Stimulated activated memory B cell treated with anti-CD40 and anti-IgM and Interleukin-4, amounts not matched to agents 10 μg/mL and 1 μg/mL and 100 μg/mL, for 72 hours (primary cell): ENCODE measurements at places on chromosomes 16 and 17.

- peak; percentile 90 for ATAC-seq
Measured at GRCh38 chr16:85947230-85948137, 48.5 kb downstream of the IRF8 start.

- ATAC-seq = no peak
Measured at GRCh38 chr17:83191388-83192160, 112.2 kb downstream of the METRNL start.

DNA sequence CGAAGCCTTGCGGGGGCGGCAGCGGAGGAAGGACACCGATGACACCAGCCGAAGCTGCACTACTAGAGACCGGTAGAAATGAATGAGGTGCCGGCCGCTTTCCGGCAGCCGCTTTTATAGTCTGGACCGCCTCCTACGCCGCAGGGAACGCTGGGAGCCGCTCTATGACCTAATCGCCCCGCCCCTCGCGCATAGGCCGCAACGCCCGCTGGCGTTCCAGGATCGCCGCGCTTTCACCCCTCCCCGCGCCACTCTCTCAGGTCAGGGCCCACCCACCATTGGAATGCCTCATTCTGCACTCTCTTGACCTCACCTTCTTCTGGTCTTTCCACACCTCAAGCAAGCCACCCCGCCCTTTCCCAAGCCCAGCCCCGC lies at the start of gene DDX5:
Gene DDX5, minus strand, starts transcription at position 89 of the 375 bp plus-strand sequence. CDS start 170 bp downstream, outside the sequence.
- ATAC-seq = peak; percentile 86

GRCh38 chr17:4513113-4514032 lies 14.7 kb downstream of the SPNS2 start:
- no peak for ATAC-seq

DNA sequence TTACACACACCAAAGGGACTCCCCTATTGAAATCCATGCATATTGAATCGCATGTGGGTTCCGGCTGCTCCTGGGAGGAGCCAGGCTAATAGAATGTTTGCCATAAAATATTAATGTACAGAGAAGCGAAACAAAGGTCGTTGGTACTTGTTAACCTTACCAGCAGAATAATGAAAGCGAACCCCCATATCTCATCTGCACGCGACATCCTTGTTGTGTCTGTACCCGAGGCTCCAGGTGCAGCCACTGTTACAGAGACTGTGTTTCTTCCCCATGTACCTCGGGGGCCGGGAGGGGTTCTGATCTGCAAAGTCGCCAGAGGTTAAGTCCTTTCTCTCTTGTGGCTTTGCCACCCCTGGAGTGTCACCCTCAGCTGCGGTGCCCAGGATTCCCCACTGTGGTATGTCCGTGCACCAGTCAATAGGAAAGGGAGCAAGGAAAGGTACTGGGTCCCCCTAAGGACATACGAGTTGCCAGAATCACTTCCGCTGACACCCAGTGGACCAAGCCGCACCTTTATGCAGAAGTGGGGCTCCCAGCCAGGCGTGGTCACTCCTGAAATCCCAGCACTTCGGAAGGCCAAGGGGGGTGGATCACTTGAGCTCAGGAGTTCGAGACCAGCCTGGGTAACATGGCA lies 2.2 kb downstream of the GAA start:
- no peak for ATAC-seq

DNA sequence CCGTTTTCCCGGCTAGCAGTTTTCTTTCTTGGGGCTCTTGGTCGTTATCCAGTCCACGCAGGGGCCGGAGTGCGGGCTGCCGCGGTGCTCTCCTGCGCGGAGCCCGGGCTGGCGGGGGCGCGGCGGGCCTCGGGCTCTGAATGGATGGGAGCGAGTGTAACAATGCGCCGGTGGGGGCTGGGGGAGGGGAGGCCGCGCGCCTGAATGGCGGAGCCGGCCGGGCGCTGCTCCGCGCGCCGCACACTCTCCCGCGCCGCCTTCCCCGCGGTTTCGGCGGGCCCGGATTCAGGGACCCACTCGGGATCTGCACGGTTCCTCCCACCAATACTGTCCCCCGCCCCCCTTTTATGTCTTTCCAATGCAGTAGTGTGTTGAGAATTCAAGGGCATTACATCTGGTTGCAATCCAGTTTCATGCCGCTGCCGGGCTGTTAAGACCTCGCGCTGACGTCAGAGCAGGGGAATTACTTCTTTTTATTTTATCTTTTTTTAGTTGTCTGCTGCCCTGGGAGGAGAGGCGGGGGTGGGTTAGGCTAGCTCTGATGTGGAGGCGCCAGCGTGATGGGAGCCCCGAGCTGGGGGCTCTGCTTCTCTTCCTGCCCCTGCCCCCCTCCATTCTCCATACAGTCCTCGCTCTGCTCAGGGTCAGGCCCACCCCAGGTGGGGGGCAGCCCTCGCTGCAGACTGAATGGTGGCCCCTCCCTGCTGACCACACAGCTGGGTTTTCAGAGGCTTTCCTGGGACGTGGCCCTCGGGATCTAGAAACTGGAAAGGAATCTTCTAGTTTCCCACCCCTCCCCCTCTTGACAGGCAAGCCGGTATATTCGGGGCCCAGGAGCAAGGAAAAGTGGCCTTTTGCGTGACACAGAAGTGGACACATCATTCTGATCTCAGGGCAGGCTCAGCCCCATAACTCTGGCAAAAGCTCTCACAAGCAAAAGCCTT lies 1.8 kb downstream of the RAI1 start:
- peak; percentile 69 for ATAC-seq

DNA sequence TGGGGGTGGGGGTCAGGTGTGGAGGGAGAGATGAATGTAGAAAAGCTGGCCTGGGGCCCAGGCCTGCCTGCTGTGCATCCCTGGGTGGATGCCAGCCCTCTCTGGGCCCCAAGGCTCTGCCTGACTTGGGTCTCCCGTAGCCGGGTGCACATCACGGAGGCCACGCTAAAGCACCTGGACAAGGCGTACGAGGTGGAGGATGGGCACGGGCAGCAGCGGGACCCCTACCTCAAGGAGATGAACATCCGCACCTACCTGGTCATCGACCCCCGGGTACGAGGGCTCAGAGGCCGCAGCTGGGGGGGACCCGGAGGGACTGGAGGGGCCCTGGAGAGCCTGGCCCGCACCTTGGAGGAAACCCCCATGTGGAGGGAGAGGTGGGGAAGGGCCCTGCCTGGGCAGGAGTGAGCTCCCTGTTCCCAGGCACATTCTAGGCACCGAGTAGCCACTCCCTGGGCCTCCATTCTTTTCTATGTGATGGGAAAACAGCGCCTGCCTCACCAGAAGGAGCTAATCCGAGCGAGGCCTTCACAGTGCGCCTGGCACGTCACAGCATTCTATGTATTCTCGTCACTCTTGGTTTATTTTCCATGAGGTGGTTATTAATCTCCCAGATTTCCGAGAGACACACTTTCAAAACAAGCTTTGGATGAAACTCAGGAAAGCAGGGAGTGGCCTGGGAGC lies 34.7 kb downstream of the ADCY7 start:
- no peak for ATAC-seq

DNA sequence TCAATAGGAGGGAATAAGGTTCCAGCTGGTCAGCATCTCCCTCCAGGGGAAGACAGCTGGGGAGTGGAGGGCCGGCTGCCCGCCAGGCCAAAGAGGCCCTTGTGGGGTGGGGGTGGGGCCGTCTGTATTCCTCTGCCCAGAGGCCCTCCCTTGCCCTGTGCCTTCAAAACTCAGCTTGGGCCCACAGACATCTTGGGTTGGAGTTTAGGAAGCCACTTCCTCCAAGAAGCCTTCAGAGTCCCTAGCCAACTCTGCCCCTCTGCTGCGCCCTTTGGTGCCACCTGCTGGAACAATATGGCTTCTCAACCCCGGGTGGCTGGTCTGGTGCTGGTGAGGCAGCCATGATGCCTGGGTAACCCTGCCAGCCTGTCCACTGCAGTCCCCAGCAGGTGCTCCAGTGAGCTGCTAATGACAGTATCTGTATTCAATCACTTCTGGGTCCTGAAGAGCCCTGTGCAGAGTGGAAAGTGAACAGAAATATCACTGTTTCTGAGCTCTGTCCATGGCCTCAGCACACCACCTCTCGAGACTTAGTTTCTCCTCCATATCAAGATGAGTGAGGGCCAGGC lies 16.7 kb downstream of the HSD11B2 start:
- peak; percentile 53 for ATAC-seq

GRCh38 chr17:3982113-3982512 lies 17.9 kb upstream of the ATP2A3 start:
- no peak for ATAC-seq

DNA sequence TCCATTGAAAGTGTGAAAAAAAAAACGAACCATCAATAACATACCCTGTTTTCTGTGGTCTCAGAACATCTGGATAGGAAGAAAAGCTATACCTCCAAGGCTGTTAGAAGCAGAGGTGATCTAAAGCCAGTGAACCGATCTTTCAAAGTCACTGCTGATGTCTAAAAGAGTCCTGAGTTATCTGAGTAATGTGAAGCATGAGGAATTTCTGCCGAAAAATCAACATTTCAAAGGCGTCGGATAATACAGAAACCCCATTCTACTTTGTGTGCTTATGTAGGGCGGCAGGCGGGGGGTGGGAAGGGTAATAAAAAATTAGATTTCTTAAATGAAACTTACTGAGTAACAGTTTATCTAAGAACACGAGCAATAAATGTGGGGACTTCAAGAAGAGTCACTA lies 3.9 kb downstream of the XYLT1 start:
- ATAC-seq = no peak

- ATAC-seq = no peak
Measured at GRCh38 chr16:78998879-78999278, 601.7 kb downstream of the MAF start.

DNA sequence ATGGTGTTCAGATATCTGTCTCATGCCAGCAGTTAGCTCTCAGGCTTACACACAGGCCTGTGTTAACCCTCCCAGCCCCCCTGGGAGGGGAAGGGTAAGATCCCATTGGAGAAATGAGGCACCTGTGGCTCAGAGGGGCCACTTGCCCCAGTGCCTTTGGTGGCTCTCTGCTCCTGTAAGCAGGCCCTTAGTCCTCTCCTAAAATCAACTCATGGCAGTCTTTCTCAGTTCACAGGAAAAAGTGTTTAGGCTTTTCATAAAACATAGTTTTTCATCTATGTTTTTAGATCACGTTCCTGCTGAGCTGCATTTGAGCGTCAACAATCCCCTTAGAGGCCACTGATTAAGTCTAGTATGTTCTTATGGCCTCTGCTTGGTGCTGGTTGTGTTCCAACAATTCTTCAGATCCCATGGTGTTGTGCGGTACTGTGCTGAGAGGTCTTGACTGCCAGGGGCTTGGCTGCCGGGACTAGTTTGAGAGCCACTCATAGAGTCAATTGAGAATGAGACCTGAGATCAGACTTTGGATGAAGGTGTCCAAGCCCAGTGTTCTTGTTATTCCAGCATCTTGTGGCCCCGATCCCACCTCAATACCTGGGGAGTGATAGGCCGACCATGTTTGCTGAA lies 10.6 kb downstream of the TAOK2 start:
- no peak for ATAC-seq

- ATAC-seq = no peak
Measured at GRCh38 chr16:50592996-50593395, 44.8 kb downstream of the NKD1 start.

GRCh38 chr16:51951668-51952298 lies 595.2 kb downstream of the TOX3 start:
- no peak for ATAC-seq

GRCh38 chr17:41452281-41452680 lies 11.5 kb upstream of the KRT38 start:
- no peak for ATAC-seq

DNA sequence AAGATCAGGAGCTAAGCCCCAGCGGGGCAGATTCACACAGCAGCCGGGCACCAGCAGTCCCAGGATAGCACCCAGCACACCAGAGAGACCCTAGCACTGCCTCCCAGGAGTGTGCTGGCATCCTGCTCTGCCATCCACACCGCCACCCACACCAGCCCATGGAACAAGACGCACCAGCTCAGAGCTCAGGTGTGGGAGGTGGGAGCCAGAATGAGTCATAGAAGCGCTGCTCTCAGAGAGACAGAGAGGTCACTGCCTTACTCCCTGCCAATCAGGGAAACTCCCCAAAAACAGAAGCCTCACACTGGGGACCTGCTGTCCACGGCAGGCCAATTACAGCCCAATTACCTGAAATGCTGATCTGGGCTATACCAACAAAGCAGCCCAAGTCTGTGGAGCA lies 64.9 kb downstream of the CDYL2 start:
- ATAC-seq = peak; percentile 48

GRCh38 chr17:55745258-55745657 lies 5.6 kb upstream of the PCTP start:
- ATAC-seq = no peak

DNA sequence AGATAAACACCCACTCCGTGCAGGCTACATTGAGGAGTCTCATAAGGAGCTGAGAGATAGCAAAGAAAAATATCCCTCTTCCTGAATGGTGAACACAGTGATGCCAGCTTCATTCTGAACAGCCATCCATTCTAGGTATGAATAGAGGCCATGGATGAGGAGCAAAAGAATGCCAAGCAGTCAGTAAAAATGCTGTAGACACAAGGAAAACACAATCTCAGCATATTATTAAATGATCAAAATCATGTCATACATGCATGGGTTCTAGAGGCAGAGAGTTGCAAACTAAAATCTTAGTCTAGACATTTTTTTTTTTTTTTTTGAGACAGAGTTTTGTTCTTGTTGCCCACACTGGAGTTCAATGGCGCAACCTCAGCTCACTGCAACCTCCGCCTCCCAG lies 313.0 kb downstream of the SOX9 start:
- no peak for ATAC-seq

GRCh38 chr17:60390186-60390585 lies 1.7 kb downstream of the USP32 start:
- no peak for ATAC-seq

DNA sequence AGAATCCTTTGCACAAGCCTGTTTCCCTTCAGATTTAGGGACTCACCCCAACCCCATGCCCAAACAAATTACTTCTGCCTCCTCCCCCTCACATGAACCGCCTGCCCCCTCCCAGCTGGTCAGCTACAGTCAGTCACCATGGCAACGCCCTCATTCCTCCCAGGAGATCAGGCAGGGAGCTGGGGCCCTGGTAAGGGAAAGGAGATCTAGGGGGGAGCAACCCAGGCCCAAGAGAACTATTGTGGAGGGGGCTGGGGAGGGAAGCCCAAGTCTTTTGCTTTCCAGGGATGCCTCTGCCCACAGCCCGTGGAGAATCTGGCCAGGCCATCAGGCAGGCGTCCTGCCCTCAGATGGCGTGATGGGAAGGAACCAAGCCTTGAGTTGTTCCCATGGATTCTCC lies 2.8 kb downstream of the FAM171A2 start:
- ATAC-seq = no peak

GRCh38 chr16:48123104-48123788 lies 32.5 kb downstream of the ABCC12 start:
- ATAC-seq = no peak

- no peak for ATAC-seq
Measured at GRCh38 chr17:10623737-10624338, 33.3 kb downstream of the MYH3 start.

- ATAC-seq = no peak
Measured at GRCh38 chr17:21510686-21511362, 134.7 kb downstream of the KCNJ12 start.

GRCh38 chr16:84593825-84594724 lies 23.8 kb downstream of the COTL1 start:
- ATAC-seq = peak; percentile 95

- ATAC-seq = no peak
Measured at GRCh38 chr17:73060721-73061120, 31.8 kb downstream of the SLC39A11 start.

DNA sequence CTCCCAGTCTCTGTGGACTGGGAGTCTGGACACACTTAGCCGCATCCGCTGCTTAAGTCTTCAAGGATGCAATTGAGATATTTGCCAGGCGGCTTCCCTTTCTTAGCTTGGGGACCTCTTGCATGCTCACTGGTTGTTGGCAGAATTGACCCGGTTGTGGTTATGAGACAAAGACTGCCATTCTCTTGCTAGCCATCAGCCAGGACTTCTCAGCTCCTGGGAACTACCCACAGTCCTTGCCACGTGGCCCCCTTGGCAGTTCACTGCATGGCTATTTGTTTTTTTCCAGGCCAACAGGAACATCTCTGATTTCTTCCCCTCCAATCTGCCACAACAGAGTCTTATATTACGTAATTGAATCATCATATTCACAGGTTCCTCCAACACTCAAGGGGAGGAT lies 25.5 kb downstream of the CACNG4 start:
- no peak for ATAC-seq
